ENCODE measurements at places on chromosomes 3 and 15.

DNA sequence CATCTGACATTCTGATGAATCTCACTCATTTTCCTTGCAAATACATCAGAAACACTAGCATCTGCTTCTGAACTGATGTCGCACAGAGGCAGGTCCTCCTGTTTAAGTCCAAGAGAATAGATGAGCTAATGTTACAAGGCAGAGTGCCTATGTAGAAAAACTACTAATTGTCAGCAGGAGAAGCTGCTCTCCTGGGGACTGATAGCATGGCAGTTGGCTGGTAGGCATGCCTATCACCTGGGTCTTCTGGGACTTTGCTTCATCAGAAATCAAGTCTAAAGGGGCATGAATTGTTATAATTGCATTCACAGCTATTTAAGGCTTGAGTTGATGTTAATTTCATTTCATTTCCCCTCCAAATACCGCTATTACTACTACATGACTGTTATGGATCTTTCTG, 457.2 kb downstream of the RAP2B start:
- DNase-seq = no peak

- DNase-seq = no peak
These were observed 19.9 kb downstream of the PXK start for GRCh38 chr3:58352626-58353025.

- no peak for DNase-seq
These were observed 28.1 kb downstream of the IGSF10 start for GRCh38 chr3:151432616-151433372.

- DNase-seq = peak; percentile 59
These were observed 1.1 kb upstream of the SETD5 start for GRCh38 chr3:9396301-9396631.

- no peak for DNase-seq
These were observed 602.2 kb downstream of the FOXP1 start for GRCh38 chr3:70981231-70981880.

DNA sequence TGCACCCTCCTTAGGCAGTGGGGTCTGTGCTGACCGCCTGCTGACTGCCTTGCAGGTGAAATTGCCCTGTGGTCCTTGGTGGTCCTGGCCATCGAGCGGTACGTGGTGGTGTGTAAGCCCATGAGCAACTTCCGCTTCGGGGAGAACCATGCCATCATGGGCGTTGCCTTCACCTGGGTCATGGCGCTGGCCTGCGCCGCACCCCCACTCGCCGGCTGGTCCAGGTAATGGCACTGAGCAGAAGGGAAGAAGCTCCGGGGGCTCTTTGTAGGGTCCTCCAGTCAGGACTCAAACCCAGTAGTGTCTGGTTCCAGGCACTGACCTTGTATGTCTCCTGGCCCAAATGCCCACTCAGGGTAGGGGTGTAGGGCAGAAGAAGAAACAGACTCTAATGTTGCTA, 2.4 kb downstream of the RHO start:
- no peak for DNase-seq

DNA sequence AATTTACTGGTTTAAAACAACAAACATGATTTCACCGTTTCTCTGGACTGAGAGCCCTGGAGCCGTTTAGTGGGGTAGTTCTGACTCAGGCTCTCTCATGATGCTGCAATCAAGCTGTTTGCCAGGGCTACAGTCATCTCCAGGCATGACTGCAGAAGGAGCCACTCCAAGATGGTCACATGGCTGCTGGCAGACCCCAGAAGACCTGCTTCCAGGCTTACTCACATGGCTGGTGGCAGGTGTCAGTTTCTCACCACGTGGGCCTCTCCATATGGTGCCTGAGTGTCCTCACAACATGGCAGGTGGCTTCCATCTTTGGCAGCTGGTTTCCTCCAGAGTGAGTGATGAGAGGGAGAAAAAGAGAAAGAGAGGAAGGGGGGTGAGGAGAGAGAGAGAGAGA, 378.3 kb upstream of the RGMA start:
- no peak for DNase-seq

- no peak for DNase-seq
These were observed 7.0 kb downstream of the GNAI2 start for GRCh38 chr3:50242851-50243542.

GRCh38 chr3:24119321-24119751, 174.2 kb downstream of the NR1D2 start:
- DNase-seq = no peak

DNA sequence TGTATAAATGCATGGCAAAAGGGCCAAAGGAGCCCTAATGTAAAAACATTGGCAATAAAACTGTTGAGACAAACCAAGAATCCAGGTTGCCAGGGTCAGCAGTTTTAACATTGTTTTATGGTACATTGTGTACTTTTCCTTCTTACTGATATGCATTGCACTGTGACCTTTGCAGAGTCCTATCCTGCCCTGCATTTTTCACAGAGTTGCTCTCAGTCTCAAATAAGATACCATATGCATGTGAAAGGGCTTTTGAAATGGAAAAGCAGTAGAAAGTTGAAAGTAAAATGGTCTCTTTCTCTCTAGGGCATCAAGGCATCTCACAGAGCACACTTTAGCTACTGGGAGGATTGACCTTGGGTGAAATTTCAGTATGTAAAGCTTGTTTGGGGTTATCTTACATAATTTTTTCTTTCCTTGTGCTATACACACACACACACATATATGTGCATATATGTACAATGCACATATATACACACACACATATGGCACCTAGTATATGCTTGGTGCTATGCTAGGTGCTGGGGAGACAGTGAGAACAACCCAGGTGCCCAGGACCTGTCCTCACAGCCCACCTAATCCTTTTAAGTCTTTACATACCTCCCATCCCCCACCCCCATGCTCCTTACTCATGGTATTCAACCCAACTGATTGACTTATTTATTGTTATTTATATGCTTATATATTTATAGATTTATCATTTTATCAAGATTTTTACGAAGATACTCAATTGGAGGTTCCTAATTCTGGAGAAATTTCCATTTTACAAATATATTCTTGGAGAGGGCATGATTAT, 1.2 kb upstream of the PPP2R3A start:
- no peak for DNase-seq

- DNase-seq = peak; percentile 21
These were observed 21.4 kb upstream of the LIPC start for GRCh38 chr15:58410353-58410752.

All from activated T-cell treated with anti-CD3 and anti-CD28 coated beads for 4 hours (primary cell).